ENCODE measurements at places on chromosomes 3 and 15. TPM values are rescaled to one million over a fixed set of nuclear protein-coding genes. Genes with fewer than 3 reads are reported as not detected.

Gene OIP5
- 1.1 TPM for total RNA-seq

Gene CNTN6
- not detected for total RNA-seq

Gene GOLGA8K
- not detected for total RNA-seq

Gene TRIM71
- total RNA-seq = not detected

Gene JMJD7
- total RNA-seq = 1.3 TPM

Gene PML
- total RNA-seq = 58.3 TPM
